Effector CD8-positive, alpha-beta T cell (primary cell): ENCODE measurements at places on chromosomes 2 and 18.

DNA sequence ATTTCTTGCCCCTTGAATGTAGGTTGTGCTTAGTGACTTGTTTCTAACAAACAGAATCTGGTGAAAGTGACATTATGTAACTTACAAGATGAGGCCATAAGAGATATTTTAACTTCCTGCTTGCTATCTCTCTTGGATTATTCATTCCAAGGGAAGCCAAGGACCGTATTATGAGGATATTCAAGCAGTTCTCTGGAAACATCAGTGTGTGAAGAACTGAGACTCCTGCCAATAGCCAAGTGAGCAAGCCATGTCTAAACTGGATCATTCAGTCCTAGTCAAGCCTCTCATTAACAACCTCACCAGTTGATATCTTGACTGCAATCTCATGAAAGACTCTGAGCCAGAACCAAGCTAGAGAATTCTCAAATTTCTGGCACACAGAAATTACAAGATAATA is 765.1 kb upstream of the SLC8A1 start:
- no peak for DNase-seq

GRCh38 chr18:28110924-28111323 is 66.0 kb downstream of the CDH2 start:
- DNase-seq, result no peak

- DNase-seq, result peak; percentile 23
Observed at GRCh38 chr2:25339791-25340180, 1.9 kb downstream of the DNMT3A start.

DNA sequence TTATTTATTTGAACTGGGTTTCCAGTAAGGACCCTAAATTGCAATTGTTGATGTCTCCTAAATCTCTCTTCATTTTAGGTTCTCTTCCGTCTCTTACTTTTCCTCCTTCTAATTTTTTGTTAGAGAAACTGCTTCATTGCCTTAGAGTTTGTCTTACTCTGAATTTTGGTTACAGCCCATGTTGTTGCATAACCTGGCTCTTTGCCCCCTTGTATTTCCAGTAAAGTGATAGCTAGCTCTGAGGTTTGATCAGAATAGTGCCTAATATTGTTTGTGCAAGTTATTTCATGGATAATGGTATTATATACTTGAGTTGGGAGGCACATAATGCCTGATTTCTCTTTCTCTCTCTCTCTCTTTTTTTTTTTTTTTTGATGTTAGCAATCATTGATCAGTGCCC is 71.8 kb downstream of the MGAT5 start:
- no peak for DNase-seq

DNA sequence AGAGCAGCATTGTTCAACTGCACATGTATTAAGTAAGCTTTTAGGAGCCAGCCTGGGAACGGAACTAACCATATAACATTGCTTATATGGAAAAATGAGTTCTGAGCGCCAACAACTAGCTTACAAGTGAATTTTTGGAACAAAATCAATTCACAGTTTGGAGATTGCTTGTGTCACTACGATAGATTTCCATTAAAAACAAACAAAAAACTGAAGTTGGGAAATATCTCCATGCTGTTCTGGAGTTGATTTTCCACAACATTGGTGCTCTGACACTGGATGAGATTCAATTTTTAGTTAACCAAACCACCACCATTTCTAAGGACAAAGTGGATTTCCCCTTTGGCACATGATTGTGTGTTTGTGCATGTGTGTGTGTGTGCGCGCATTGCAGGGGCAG is 56.9 kb upstream of the ZNF397 start:
- no peak for DNase-seq

DNA sequence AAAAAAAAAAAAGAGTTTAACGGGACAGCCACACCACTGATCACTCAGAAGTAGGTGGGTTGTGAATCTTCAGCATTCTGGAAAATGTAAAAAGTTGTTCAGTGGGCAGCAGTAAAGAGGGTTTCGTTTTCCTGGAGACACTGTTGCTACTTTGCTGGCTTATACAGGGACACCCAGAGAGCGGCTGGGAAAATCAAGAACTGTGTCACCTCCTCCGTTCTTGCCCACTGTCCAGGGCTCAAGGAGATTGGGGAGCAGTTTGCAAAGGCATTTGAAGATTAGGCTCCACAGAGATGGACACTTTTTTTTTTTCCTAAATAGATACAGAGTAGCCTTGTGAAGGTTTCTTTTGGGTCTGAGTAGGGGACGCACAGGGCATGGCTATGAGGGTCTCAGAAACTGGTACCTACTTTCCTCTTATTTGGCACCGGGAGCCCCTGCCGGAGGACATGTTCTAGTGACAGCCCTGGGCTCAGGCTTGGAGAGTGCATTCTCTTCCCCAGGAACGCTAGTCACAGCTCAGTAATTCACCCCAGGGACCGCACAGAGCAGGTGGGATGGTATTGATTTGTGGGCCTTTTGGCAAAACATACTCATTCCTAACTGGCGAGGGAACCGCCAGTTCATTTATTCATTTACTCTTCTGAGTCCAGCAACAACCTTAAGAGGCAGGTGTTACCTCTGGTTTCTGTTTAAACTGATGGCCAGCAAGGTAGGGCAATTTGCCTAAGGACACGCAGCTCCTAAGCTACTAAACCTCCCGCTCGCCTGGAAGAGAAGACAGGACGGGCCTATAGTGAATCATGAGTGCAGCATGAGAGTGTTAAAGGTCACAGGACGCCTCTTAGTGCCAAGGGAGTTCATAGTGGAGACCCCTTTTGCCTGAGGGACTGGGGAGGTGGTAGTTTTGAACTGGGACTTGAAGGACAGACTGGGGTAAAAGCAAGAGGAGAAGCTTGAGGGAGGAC is 53.1 kb downstream of the HPCAL1 start:
- no peak for DNase-seq

DNA sequence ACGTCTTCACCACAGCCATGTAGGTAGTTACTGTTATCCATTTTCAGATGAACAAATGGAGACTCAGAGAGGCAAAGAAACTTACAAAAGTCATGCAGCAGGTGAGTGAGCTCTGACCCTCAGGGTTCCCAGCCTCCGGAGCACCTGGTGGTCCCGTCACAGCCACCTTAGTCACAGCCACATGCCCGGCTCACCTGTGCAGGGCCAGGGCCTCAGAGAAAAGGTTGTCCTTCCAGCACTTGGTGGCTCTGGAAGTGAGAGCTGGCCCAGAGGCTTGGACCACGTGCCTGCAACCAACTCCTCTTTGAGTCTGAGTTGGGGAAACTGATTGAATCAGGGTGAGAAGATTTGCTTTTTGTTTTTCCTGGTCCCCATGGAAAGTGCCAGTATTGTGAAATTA is 189.3 kb downstream of the GLI2 start:
- no peak for DNase-seq

GRCh38 chr18:78688249-78688648 is 291.4 kb upstream of the SALL3 start:
- no peak for DNase-seq

DNA sequence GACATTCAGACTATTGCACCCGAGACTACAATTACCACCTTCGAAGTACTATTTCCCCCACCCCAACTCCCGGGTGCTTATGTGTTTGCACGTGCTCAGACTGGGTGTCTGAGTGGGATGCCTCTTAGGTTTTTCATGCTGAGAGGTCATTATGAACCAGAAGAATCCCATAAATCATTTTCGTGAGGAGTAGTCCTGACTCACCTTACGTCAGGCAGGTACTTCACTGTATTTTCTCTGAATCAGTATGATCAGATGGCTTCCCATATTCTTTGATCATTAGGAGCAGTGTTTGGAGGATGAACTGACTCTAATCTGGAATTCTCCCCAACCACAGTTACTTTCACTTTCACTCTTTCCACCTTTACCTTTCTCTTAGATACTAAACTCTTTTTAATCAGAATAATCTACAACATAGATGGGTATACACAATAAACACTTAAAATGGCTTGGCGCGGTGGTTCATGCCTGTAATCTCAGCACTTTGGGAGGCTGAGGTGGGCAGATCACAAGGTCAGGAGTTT is 38.4 kb upstream of the STAT4 start:
- DNase-seq, result no peak

GRCh38 chr2:189208254-189208653 is 28.7 kb upstream of the COL5A2 start:
- DNase-seq, result no peak

DNA sequence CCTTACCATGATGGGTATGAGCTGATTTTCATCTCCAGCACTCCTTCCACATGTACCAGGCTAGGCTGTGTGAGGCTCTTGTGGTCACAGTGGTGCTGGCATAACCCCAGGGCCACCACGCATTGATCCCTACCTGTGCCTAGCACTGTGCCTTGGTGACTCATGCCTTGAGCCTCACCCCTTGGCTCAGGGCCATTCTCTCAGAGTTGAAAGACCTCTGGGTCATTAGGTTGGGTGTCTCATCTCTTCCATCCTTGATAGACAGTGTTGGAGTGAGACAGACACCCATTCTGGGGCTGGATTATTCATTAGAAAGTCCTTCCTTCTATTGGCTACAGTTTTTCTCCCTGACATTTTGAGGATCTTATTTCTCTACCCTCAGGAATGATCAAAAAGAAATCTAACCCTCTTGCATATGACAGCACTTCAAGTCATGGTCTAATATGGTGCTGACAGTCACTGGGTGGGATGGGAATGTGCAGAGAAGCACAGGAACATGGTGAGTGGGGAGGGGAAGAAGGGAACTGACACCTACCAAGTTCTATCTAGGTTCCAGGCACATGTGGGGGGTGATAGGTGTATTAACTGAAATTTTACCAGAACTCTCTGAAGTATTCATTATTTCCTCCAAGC is 41.3 kb downstream of the DYSF start:
- DNase-seq, result no peak

GRCh38 chr18:42860011-42860410 is 255.5 kb downstream of the RIT2 start:
- DNase-seq, result no peak

GRCh38 chr2:226953826-226954225 is 118.0 kb downstream of the RHBDD1 start:
- no peak for DNase-seq

GRCh38 chr2:88099798-88100488 is 27.9 kb downstream of the FABP1 start:
- no peak for DNase-seq

- no peak for DNase-seq
Observed at GRCh38 chr2:204840504-204840903, 295.2 kb downstream of the PARD3B start.

- no peak for DNase-seq
Observed at GRCh38 chr2:227908266-227909054, 37.0 kb downstream of the DAW1 start.

- peak; percentile 39 for DNase-seq
Observed at GRCh38 chr2:156331572-156332283, 793 bp downstream of the NR4A2 start.

DNA sequence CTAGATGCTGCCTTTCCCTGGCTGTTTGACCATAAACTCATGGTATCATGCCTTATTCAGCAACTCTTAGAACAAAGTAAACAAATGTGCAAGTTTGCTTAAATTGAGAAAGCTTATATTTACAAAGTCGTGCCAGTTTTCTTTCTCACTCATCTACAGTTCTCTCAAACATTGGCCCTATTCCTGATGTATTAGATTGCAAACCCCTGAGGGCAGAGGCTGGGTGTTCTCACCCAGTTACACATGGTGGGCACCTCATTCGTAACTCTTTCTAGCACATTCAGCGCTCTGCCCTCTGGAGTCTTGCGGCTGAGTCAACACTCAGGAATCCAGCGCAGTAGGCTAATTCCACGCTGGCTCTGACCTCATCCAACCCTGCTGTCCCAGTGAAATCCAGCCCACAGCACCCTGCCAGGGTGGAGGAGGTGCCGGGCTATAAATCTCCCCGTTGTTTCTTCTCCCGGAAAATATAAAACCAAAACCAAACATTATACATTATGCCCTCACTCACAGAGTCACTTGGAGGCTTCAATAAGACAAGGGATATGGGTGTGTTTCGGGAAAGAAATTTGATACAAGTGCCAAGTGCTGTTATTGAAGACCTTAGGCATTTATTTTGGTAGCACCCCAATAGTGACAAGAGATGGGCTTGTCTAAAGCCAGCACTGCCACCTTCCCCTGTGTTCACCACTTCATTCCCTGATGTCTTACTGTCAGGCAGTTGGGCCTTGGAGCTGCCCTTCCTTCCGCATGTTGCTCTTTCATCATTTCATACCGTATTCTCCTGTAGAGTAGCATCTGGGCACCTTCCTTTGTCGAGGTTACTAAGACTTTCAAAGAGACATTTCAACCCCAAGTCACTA is 287.4 kb downstream of the PRKCE start:
- DNase-seq, result no peak

- DNase-seq, result no peak
Observed at GRCh38 chr2:174740721-174741120, 23.6 kb downstream of the CHRNA1 start.

GRCh38 chr18:25341831-25342230 is 10.1 kb downstream of the ZNF521 start:
- no peak for DNase-seq

GRCh38 chr2:112996635-112997034 is 8.6 kb upstream of the IL36A start:
- DNase-seq, result peak; percentile 63

- no peak for DNase-seq
Observed at GRCh38 chr18:59093668-59094067, 46.0 kb upstream of the SEC11C start.

DNA sequence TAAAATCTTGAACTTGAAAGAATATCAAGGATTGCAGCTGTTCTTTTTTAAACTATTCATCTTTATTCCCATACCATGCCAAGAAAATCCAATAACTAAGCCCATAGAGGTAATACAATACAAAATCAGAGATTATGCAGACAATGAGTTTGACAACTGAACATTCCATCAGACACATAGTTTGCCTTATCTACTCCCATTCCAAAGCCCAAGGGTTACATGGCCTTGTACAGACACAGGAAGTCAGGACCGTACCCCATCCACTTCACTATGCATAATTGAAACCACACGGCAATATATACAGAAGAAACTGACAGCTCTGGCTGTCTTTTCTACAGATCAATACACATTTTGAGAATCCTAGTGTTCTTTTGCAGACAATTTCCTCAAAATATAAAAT is 181.3 kb downstream of the TMX3 start:
- no peak for DNase-seq

DNA sequence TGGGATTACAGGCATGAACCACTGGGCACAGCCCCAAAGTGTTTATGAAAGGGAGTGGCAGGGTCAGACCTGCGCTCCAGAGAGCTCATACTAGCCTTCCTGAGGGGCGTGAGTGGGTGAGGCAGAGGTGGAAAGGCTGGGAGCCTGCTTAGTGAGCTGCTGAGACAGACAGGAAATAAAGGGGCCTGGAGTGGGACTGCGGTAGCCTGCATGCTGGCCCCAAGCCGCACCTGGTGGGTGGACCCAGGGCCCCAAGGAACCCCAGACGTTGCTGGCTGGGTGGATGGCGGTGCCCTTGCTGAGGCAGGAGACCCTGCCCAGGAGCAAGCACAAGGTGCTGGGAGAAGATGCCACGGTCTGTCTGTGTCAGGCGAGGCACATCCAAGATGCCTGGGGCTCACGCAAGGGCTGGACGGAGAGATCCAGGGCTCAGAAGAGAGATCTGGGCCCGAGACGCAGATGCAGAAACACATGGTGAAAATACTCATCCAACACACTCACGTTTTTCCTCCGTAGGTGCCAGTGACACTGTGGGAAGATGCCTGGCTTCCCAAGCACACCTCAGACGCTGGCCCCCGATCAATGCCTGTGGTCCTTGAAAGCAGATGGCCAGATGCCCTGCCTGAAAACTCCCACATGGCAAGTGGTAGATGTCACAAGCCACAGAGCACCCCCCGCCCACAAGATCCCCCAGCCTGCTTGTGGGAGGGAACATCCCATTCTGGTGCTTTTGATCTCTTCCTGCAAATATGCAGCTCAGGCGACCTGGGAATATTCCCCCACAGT is 151.1 kb downstream of the GLI2 start:
- DNase-seq, result no peak

GRCh38 chr2:175004980-175005732 is at the start of gene CHN1:
CHN1 (minus strand) TSS chr2:175005381; CDS start chr2:175004912, 469 bp downstream.
- peak; percentile 51 for DNase-seq
